ENCODE measurements at places on chromosomes 5 and 9. TPM values are rescaled to one million over a fixed set of nuclear protein-coding genes. Genes with fewer than 3 reads are reported as not detected.
A peak's percentile ranks its signal among the peaks of the same experiment; 100 is the strongest.

The BTNL3 gene
- total RNA-seq = not detected

DNA sequence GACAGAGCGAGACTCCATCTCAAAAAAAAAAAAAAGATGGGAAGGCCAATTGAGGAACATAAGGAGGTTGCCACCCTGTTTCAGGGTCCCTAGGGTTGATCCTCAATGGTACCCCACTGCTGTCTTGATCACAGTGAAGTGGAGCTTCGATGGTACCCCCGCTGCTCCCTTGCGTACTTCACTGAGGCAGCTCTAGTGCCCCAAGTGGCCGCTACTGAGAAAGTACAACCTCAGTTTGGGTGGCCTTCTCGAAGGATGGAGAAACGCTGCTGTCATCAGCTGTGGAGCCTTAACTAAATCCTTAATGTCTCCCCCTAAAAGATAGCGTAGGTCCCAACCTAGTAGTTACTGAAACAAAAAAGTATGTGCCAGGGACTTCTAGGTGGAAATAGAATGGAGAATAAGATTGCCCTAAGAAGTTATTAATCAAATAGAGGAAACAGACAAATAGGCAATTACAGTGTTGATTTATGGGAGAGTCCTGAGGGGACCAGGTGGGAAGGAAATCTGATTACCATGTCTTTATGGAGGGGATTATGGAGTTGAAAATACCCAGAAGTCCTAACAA, 6.3 kb downstream of the TESK1 start:
- DNase-seq = peak; percentile 17

GRCh38 chr9:87716141-87716540, 9.8 kb upstream of the CTSL start:
- no peak for DNase-seq

The MAP1B gene
- 137 TPM for total RNA-seq

DNA sequence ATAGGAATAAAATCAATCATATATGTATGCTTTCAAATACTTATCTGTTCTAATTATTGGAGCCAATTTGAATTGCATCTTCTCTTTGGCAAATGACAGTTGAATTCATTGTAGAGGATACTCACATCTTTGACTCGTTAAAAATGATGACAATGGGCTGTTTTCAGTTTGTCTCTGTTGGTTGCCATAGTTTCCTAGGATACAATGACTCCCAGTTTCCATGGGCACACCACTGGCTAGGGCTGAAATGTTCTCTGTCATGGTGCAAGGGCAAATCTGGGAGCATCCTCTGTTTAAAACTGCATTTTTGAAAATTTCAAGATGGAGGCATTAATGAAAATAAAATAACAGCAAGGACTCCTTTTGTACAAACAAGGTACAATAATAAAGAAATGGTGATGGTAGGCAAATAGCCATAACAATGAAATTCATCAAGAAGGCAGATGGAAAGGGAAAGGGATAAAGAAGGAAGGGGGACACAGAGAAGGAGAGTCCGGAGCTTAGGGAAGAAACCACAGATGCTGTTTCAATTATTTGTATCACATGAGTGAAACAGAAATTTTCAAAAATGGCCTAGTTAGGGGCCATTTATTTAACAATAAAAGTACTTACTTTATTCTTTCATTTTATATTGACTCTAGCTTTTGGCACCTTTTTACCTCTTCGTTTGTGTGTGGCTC, 378.8 kb upstream of the SEMA6A start:
- DNase-seq = no peak

DNA sequence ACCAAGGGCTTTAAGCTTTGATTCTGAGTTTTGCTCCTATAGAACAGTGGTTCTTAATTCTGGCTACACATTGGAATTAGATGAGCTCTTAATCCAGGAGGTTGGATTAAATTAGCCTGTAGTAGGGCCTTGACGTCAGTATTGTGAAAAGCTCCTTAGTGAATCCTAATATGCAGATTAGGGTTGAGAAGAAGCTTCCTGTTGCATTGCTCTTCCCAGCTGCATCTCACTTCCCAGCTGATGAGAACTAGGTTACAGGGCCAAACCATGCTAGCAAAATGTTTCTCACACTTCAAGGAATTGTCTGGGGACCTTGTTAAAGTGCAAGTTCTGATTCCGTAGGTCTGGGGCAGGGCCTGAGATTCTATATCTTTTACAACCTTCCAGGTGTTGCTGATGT, 300.0 kb downstream of the ZSWIM6 start:
- no peak for DNase-seq

DNA sequence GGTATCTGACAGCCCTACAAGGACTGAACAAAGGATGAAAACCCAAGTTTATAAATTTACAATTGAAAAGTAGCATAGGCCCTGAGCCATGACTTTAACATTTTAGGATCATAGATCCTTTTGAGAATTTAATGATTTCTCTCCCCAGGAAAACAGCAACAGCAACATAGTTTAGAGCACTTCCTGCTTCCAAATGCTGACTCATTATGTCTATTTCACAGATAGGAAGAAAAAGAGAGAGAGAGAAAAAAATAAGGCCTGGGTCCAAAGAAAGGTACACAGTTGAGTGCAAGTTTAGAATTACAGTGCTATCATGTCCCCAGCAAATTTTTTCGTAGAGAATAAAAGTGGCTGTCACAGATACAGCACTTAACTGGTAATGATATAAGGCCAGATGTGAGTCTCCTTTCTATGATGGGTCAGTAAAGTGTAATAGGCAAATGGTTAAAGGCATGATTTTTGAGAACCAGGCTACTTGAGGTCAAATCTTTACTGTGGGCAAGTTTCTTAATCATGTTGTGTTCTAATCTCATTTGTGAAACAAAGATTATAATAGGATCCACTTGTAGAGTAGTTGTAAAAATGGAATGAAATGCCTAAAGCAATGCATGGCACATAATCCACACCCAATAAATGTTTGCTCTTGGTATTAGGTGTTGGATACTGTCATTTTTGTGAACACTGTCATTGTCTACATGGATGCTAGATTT, 12.3 kb upstream of the PPP2R2B start:
- DNase-seq = peak; percentile 46

GRCh38 chr5:145776886-145777285, 58.3 kb downstream of the PRELID2 start:
- peak; percentile 19 for DNase-seq

DNA sequence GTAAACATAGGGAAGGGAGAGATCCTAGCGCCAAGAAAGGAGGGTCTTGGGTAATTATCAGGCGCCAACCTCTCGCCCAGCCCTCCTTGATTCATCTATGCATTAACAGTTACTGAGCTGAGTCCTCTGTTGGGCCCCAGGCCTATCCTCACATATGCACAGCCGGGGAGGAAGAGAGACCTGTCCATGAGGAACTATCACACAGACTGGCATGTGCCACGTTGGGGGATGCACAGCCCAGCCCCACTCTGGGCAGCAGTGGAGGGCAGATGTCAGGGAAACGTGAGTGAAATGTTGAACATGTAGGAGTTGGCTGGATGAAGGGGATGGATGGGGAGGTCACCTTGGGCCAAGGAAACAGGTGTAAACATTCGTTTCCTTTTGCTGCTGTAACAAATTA, 18.8 kb upstream of the ENHO start:
- DNase-seq = no peak

Measured in A172 (cell line).